Stimulated activated CD4-positive, alpha-beta T cell treated with anti-CD3 and anti-CD28 coated beads, TNF-alpha, amount 100 ng/mL, for 48 hours (primary cell): ENCODE measurements at places on chromosomes 16 and 17.

DNA sequence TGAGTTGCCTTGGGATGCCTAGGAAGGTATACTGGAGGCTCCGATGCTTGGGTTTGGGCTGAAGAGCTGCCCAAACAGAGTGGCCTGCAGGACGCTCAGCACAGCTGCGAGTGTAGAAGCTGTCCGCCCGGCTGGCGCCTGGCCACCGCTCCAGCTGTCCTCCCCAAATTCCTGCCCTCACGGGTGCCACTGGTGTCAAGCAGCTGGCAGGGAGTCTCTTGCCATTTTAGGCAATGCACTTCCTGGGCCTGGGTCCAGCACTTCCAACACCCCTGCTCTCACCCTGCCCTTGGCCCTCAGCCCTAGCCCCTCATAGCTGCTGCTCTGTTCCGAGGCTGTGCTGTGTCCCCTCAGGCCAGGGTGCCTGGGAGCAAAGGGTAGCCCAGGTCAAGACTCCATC is 5.2 kb upstream of the PKMYT1 start:
- no peak for DNase-seq

DNA sequence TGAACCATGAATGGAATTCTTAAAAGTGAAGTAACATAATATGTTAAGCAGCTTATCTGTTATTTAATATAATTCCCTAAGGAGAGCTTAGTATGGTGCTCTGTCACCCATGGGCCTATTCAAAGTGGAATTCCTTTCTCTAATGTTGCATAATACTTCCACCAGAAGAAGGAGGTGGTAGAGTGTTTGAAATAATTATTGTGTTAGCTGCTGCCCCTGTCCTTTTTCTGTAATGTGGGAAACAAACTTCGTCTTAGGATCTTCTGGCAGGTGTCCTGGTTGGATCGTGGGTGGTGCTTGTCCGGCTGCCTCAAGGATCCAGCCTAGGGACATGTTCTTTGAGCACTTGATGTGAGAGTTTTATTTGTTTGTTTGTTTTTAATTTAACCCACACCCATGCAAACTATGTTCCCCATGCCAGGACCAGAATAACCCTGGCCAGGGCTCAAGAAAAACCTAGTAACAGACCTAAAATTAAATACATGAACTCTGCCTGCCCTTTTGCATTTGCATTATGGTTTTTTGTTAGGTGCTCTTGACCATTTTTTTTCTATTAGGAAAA is 46.1 kb downstream of the ZNRF1 start:
- no peak for DNase-seq

- DNase-seq = no peak
Observed at GRCh38 chr17:63984651-63985386, 12.1 kb upstream of the SCN4A start.

DNA sequence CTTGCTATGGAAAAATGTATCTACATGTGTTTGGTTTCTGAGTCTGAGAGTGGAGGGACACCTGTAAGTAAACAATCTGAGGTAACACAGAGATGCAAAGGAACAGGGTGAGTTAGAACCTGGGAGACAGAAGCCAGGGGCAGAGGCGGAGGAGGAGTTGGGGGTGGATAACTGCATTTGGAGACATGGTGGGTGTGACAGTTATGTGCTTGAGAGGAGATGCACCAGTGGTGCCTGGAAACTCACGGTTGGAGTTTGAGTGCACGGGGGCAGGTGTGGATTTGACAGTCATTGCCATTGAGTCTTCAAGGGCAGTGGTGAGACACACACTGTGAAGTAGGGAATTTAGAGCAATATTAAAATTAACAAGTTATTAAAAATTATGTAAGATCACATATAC is 6.5 kb downstream of the NUP93 start:
- no peak for DNase-seq

DNA sequence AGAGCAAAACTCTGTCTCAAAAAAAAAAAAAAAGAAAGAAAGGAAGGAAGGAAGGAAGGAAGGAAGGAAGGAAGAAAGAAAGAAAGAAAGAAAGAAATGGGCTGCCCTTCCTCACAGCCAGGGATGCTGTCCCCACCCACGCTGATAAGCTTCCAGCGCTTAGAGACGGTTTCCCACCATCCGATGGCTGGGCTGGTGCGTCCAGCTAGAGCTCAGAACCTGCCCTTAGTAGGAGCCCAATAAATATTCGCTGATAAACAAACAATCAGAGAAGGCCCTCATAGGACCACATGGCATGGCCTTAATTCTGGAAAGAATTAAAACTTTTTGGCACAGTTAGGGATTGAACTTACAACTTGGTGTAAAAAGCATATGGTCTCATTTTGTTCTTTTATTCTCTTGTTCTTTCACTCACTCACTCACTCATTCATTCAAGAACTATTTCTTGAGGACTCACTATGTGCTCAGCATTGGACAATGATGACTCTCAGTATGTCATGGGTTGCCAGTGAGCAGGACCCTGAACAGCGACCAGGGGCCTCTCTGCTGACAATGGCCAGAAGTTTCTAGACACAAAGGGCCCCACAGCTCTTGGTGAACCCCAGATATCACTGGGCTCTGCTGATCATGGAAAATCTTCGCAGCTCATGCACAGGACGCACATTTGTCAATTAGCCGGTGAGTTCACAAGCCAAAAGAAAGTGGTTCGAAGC is 32.5 kb upstream of the TNRC6C start:
- no peak for DNase-seq

GRCh38 chr17:1000597-1001461 is 3.9 kb downstream of the TIMM22 start:
- DNase-seq = no peak

DNA sequence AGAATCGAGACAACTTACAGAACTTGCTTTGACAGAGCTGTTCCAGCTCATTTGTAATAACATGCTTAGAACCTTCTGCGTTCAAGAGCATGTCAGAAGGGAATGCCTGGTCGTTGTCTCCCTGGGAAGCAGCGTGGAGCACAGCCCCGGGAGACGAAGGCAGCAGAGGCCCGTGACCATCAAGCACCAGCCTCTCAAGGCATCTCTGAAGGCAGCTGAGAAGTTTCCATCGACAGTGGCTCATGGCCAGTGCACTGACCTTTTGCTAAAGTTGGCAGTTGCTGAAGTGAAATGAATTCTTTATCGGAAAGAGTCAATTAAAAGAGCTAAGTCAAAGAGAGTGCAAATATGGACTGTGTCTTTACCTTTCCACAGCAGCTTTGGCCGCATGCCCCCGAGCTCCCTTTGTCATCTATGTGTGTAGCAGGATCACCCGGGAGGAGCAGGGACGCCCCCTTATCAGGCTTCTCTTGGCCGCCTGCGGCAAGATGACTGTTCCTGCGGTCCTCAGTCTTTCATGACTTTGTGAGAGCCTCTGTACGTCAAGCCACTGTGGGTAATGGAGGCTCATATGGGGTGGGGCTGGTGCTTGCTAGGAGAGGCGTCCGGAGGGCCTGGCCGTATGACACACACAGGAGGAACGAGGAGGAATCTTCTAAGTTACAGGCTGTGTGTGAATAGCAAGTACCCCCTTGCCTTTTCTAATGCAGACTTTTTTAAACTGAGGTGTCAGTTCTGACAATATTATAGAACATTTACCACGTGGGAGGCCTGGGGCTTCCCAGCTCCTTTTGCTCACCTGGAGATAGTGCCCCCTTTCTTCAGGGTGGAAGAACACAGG is 54.2 kb downstream of the LDHD start:
- DNase-seq = no peak

DNA sequence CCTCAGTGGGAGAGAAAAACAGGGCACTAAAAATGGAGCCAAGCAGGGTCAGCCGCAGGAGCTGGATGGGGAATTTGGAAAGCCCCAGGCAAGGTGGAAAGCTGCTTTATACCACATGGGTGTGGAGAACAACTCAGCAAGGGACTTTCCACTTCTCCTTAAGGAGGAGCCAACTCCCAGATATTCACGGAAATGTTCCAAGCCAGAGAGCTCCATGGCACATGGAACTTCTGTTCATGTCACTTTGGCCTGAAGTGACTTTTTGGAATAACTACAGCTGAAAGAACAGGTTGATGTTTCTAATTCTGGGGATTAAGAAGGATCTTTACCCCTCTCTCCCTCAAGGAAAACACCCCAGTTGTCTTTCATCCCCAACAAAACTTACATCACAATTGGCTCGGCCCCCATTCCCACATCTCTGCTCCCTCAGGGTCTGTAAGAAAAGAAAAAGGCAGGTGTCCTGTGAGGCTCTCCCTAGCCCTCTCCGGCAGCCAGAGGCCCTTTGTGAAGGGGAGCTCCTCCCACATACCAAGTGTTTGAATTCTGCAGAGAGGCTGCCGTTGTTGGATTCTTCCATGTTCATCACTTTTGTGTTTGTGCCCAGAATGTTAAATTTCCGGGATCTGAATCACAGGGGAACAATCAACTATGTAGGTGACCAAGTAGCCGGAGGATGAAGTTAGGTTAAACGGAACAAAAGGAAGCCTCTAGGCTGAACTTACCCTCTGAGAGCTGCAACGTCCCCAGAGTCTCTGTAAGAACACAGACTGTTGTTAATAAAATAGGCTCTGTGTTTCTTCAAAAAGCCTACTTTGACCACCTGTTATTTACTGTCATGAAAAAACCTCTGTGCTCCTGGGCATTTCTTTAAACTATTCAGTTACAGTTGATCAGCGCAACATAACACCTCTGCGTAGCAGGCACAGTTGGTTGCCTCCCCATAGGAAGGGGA is 41.0 kb downstream of the STAT5A start:
- no peak for DNase-seq

GRCh38 chr16:49354991-49355390 is 18.6 kb upstream of the C16orf78 start:
- no peak for DNase-seq

- no peak for DNase-seq
Observed at GRCh38 chr16:25027781-25028180, 12.6 kb upstream of the ARHGAP17 start.

GRCh38 chr17:45022288-45022648 is 29.2 kb downstream of the DCAKD start:
- no peak for DNase-seq
